ENCODE measurements at places on chromosomes 1 and 21.

DNA sequence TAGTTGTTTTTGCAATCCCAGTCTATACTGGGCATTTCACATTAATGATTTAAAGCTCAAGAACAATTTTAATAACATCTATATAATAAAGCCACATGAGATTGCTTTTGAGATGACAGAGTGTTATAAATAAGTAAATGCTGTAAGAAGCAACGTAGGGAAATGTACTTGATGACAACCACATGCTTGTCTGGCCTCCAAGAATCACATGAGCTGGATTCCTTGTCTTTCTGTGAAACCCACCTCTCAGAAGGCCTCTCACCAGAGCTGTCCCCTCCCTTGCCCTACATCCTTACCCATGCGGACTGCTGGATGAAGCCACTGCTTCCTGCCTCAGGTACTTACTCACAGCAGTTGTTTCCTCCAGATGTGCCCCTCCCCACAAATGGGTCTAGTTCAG is 145.1 kb upstream of the CTTNBP2NL start:
- no peak for DNase-seq

DNA sequence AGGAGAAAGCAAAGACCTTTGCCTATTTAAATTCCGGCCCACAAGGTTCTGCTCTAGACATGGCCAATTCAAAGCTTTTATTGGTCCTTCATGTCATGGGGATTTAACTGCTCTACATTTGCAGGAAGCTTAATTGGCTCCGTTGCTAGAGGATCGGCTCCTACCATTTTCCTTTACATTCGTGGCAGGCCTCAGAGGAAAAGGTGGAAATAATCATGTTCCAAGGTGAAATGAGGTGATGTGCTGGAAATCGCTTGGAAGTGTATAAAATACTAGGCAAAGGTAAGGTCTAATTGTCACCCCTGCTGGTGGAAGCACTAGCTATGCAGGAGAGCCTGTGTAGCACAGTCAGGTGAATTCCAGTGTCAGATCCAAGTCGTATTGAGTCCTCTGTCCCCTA is 55.5 kb downstream of the ATP1A1 start:
- DNase-seq, result no peak

GRCh38 chr1:63671514-63671913 is 78.3 kb downstream of the PGM1 start:
- DNase-seq, result no peak

DNA sequence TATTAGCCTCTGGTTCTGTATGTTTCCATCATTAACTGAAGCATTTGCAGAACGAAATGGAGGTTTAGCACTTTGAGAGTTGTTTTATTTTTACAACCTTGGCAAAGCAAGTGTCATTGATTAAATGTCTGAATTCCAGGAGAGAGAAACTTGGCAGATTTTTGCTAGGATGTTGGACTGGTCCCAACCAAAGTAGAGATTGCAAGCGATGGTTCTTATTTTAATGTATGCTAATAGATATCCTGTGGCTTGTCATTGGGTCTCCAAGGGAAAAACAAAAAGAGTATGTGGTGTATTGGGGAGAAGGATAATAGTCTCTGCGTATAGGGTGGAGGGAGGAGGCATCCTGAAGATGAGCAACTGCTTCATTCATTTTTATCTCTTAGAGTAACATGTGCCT is 457.2 kb upstream of the RUNX1 start:
- no peak for DNase-seq

DNA sequence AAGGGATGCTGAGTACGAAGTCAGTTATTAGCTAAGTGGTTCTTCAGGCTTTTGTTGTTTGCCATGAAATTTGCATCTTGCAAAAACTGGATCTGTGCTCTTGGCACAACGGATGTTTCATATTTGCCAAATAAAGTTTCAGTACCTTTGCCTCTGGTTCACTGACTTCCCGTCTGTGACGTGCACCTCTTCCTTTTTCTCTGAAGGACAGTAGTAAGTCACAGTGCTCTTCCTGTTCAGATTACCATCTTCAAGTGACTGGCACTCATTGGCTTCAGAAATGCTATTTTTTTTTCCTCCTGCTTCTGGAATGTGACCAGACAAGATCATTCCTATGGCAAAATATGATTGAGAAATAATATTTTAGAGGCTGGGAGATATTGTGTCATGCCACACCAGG is 75.9 kb upstream of the GREM2 start:
- no peak for DNase-seq

GRCh38 chr1:24935615-24936484 is 5.8 kb upstream of the RUNX3 start:
- DNase-seq, result no peak

DNA sequence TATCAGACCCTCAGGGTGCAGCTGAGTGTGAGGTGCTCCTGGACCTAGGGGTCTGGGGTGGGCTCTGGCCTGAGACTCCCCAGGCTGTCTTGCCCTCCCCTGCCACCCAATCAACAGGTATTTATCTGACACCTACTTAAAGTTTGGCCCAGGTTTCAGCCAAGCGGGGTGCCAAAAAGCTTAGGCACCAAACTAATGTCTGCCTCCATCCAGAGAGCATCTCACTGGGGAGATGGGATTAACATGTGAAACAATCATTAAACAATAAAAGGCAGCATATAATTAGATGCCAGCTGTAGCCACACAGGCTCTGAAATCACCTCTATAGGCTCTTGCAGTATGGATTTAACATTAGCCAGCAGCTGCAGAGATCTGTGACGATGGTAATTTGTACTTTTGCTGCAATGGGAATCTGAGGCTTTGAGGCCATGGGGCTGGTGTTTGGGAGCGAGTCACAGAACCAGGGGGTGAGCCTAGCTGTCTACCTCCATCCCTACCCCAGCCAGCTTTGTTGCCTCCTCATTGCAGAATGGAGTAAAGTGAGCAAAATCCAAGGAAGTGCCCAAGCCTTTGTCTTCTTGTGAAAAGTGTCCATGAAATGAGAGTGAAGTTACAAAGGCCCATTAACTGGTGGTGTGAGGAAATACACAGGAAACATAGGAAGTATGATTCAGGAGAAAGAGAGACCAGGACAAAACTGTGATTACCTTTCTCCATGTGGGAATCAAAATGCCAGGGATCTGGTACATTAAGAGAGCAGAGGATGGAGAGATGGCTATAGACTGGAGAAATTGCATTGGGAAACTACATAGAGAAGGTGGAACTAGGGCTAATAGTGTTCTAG is 36.1 kb downstream of the EIF2D start:
- DNase-seq, result no peak

DNA sequence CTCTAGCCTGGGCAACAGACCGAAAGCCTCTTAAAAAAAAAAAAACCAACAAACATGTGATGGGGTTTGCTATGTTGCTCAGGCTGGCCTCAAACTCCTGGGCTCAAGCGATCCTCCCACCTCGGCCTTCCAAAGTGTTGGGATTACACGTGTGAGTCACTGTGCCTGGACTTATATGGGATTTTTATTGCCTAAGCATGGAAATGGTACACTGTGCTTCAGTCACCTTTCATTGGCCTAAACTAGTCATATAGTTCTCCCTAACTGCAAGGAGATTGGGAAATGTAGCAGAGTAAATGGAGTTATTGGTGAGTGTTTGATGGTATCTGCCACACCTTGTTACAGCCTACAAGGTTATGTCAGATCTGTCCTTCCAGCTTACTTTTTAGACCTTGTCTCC is 17.2 kb upstream of the MEF2D start:
- DNase-seq, result no peak

DNA sequence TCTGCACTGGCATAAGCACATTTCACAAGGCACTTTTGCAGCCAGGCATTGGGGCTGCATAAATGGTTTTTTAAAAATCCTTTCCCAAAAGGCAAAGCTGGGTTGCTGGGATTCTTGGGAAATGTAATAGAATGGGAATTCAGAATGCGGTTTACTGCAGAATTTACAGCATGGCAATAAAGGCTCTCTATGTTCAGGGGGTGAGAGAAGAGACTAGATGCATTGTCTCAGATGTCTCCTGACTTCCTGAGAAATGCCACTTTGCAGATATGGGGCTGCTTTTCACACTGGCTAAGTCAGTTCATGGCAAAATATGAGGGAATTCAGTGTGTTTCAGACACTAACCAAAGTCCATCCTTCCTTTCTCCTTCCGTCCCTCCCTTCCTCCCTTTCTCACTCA is 13.5 kb downstream of the FCGR2B start:
- DNase-seq, result no peak

- no peak for DNase-seq
These were observed 37.9 kb upstream of the PODN start for GRCh38 chr1:53024117-53024516.

- no peak for DNase-seq
These were observed 511.2 kb downstream of the USP25 start for GRCh38 chr21:16241016-16241415.

DNA sequence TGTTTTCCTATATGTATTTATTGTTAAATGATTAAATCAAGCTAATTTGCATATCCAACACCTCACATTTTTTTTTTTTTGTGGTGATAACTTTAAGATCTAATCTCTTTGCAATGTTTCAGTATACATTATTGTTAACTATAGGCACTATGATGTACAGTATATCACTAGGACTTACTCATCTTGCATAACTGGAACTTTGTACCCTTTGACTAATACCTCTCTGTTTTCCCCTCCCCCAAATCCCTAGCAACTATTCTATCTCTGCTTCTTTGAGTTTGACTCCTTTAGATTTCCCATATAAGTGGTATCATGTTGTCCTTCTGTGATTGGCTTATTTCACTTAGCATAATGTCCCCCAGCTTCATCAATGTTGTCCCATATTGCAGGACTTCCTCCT is 9.7 kb upstream of the C1orf53 start:
- no peak for DNase-seq

DNA sequence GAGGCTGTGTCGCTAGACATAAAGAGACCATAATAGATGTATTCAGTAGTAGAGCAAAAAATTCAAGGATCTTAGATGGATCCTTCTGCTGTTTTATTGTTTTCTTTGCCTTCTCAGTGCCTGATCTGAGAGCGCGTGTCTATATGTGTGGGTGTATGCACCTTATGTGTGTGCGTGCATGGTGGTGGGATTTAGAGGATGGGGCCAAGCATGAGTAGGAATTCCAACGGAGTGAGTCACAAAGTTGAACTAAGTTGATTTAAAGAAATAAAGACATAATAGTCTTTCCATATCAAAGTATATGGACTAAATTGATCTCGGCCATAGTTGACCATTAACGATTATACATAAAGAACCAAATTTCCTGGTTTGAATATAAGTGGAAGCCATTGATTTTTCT is 178.7 kb downstream of the CYYR1 start:
- DNase-seq, result no peak

DNA sequence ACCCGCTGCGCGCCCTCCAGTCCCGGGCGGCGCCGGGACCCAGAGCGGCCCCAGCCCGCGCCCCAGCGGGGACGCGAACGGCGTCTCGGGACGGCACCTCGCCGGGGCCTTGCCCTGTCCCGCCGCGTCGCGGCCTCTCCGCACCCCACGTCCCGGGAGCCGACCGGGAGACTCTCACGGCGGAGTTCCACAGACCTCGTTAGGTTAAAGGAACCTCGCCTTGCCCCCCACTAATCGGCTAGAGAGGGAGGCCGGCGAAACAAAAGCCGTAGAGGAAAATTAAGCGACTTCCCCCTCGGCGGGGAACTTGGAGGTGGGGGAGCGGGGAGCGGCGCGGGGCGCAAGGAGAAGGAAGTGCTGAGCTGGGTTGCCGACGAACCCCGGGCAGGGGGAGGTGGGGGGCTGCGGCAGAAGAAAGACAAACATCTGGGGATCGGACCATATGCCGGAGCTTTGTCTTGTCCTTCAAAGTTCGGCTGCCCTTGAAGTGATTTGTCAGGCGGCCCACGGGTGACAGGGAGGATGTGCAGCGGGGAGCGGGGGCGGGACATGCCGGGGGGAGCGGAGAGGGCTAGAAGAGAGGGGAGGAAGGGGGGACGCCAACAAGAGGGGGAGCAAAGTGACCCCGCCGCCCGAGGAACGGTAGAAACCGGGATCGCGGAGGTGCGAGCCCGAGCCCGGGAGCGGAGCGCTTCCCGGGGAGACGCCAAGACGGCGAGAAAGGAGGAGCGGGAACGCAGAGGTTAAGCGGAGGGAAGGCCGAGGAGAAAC is 120.0 kb upstream of the RRP15 start:
- no peak for DNase-seq

- DNase-seq, result no peak
These were observed 1.1 kb upstream of the SLC27A3 start for GRCh38 chr1:153774026-153774595.

DNA sequence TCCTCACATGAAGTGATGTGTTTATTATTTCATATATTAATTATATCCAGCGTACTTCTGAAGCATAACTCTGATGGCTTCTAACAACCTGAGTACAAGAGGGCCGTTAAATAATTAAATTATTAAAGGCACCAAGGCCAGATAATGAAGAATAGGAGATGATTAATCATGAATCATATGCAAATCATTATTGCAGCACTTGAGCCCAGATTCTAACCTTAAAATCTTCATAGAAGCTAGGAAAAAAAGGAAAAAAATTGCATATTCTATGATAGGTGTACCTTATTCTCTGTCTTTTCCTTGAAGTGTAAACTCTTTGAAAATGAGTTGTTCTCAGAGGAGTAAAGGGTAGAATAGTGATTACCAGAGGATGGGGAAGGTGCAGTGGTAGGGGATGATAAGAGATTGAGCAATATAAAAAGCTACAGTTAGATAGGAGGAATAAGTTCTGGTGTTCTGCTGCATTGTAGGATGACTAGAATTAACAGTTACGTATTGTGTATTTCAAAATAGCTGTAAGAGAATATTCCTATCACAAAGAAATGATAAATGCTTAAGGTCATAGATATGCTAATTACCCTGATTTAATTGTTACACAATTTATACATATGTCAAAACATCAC is 51.1 kb downstream of the SWT1 start:
- DNase-seq, result no peak

DNA sequence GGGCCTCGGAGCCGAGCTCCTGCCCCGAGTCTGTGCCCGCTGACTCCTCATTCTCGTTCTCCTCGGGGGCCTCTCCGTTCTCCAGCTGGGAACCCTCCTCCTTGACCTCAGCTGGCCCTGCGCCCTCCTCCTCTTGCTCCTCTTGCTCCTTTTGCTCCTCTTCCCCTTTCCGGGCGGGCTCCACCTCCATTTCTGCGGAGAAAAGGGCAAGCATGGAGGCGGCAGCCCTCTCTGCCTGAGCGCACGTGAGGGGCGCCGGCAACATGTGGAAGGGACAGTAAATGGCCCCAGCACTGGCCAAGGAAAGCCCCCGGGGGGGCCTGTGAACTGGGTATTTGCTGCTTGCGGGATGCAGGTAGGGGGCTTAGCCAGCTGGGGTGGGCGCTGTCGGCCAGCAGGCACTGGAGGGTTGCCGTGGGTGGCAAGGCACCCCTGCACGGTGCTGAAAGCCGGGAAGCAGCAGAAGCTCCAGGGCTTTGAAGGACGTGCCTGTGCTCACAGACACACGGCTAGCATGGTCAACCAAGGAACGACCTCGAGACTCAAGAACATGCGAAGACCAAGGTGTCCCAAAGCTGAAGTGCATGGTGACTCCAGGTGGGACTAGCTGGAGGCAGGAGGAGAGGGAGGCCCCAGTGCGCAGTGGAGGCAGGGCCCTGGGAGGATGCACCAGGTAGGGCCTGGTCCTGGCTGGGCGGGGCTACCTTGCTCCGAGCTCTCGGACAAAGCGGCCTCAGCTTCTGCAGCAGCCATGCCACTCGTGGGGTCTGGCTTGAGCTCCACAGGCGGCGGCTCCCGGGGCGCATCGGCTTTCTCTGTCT is 30.7 kb downstream of the ZBTB17 start:
- DNase-seq, result no peak

- no peak for DNase-seq
These were observed 106.3 kb downstream of the TGFB2 start for GRCh38 chr1:218451415-218451814.
